ENCODE measurements at places on chromosomes 5 and 9. TPM values are rescaled to one million over a fixed set of nuclear protein-coding genes. Genes with fewer than 3 reads are reported as not detected.

PTPRD gene
- 5.7 TPM for total RNA-seq

IL4 gene
- not detected for total RNA-seq

HAPLN1 gene
- 248 TPM for total RNA-seq

PBX3 gene
- total RNA-seq, result 26.6 TPM

TJP2 gene
- total RNA-seq, result 50.4 TPM

TNC gene
- total RNA-seq, result 64.1 TPM

COX7C gene
- 346 TPM for total RNA-seq

GFI1B gene
- not detected for total RNA-seq

PCDHGB2 gene
- 1.0 TPM for total RNA-seq

ACSL6 gene
- not detected for total RNA-seq

PRRT1B gene
- not detected for total RNA-seq

CNTNAP3 gene
- total RNA-seq, result 20.0 TPM

KLHL9 gene
- total RNA-seq, result 32.6 TPM

CDH9 gene
- not detected for total RNA-seq

IL9 gene
- total RNA-seq, result not detected

MAML1 gene
- total RNA-seq, result 29.9 TPM

FOXD1 gene
- total RNA-seq, result 28.6 TPM

WNK2 gene
- 3.3 TPM for total RNA-seq

ACTBL2 gene
- total RNA-seq, result 0.10 TPM

CSNK1G3 gene
- 39.4 TPM for total RNA-seq

PLAA gene
- total RNA-seq, result 36.8 TPM

PIP5KL1 gene
- 4.3 TPM for total RNA-seq

PRPF4 gene
- total RNA-seq, result 18.2 TPM

SPAAR gene
- 0.70 TPM for total RNA-seq

TRPM6 gene
- total RNA-seq, result 0.02 TPM

C9orf153 gene
- total RNA-seq, result not detected

PCDHA9 gene
- 2.0 TPM for total RNA-seq

IL5 gene
- not detected for total RNA-seq

SV2C gene
- not detected for total RNA-seq

CMYA5 gene
- total RNA-seq, result 0.60 TPM

TMEM252 gene
- not detected for total RNA-seq

SLC30A5 gene
- 72.7 TPM for total RNA-seq

PPP2R2B gene
- 0.35 TPM for total RNA-seq

TAF11L5 gene
- not detected for total RNA-seq

SARDH gene
- not detected for total RNA-seq

ENHO gene
- 1.6 TPM for total RNA-seq

AIF1L gene
- total RNA-seq, result 33.1 TPM

PLCXD3 gene
- not detected for total RNA-seq

Measured in chondrocyte (in vitro differentiated cells).